ENCODE measurements at places on chromosomes 13 and 19.

DNA sequence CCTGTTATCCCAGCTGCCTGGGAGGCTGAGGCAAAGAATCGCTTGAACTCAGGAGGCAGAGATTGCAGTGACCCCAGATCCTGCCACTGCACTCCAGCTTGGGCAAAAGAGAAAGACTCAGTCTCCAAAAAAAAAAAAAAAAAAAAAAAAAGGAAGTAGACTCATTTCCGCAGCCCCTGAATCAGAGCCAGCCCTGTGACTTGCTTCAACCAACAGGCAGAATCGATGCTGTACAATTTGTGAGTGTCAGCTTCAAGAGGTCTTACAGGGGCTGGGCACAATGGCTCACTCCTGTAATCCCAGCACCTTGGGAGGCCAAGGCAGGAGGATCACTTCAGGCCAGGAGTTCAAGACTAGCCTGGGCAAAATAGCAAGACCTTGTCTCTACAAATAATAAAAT is 12.8 kb downstream of the ANKRD27 start:
- no peak for DNase-seq

- no peak for DNase-seq
Observed at GRCh38 chr13:111640006-111640405, 319.6 kb downstream of the TEX29 start.

GRCh38 chr19:49129238-49129583 is 9.9 kb downstream of the PPFIA3 start:
- no peak for DNase-seq

DNA sequence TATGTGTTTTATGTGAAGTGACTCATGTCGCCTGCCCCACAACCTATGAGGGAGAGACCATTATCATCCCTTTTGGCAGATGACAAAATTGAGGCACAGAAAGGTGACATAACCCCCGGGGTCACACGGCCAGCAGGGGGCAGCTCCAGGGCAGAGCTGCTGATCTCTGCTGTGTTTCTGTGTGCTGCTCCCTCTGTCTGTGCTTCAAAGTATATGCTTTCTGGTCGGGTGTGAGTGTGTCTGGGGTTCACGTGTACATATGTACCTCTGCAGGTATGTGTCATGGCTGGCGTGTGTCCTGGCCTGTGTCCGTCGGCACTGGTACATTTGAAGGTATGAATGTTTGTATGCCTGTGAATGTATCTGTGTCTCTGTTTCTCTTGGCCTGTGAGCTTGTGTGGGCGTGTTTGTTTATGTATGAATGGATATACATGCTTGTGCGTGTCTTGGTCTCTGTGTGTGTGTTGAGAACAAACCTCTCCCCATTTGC is 7.1 kb downstream of the LIPE start:
- DNase-seq, result no peak

DNA sequence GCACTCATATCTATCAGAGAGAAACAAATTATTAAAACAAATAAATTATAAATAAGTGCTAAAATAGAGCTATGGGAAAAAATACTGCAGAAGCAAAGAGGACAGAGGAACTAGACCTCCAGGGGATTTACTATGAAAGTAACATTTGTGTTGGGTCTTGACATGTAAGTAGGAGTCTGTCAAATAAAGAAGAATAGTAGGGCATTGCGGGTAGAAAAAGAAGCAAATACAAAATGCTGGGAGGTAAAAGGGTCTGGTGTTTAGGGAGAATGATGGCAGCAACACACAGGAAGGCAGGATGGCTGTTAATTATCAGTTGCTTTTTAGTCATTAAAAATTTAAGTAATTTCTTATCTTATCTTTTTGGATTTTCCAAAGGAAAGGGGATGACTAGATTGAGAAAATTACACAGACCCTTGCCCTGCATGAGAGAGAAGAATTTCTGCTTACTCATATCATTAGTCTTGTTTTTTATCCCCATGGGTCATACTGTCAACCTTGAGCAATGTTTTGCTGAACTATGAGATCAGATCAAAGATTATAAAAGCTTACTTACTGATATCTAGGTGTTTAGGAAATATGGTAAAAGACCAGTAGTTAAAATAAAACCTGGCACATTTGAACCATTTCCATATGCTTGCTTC is 472.7 kb downstream of the DIAPH3 start:
- no peak for DNase-seq

GRCh38 chr13:113864273-113864890 is 506 bp upstream of the GAS6 start:
- DNase-seq, result no peak

GRCh38 chr13:44396701-44397580 is 23.3 kb downstream of the SERP2 start:
- no peak for DNase-seq

DNA sequence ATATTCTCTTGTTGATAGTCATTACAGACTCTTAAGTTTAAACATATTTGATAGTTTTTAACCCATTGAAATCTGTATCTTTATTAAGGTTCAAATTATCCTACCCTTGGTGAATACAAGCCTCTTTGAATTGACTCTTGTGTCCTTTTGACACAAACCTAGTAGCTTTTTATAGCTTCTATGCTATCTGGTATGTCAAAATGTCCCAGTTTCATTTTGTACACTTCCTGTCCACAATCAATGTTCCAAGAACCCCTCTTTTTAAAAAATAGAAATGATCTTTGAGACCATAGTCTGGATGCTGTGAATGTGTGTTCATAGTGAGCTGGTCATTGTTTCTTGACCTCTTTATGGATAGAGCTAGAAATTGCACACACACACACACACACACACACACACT is 39.2 kb upstream of the FGF14 start:
- no peak for DNase-seq

- DNase-seq, result peak; percentile 21
Observed at GRCh38 chr13:65768545-65768944, 1461.6 kb downstream of the PCDH9 start.

- no peak for DNase-seq
Observed at GRCh38 chr19:46787040-46787330, 1.4 kb downstream of the SLC1A5 start.

DNA sequence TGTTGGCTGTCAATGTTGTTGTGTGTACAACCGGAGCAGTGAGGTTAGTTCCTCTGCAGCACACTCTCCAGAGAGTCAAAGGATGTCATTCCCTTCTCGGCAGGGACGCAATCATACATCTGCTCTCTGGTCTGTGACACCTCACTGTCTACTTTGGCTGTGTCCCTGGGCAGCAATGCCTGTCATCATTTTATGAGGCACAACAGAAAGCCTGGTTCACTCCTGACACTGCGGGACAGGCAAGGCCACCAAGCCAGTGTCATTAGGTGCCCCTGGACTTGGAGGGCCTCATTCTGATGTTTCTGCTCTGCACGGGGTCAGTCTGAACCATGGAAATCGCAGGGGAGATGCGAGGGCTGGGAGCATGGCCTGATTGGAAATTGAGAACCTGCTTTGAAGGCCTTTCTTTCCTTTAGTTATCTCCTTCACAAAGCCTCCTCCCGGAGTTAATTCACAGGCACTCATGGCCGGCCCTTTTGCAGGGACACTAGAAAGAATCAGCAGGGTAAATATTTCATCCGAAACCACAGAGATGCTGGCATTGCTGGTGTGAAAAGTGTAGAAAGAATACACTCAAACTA is 284.4 kb downstream of the ZNF536 start:
- no peak for DNase-seq

GRCh38 chr19:16949496-16950023 is 60.8 kb downstream of the F2RL3 start:
- DNase-seq, result no peak

DNA sequence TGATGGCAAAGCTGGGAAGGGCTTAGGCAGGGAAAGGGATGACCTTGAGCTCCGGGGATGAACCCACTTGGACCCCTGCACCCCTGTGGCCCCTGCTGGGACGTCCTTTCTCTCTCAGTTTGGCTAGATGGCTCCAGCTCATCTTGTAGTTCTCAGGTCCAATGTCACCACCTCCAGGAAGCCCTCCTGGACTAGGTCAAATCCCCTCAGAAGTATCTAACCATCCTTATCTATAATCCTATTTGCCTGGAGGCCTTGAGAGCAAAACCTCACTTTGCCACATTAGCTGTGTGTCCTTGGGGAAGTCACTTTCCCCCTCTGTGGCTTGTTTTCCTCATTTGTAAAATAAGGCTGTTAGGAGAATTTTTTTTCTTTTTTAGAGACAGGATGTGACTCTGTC is 42.7 kb upstream of the NFIC start:
- no peak for DNase-seq

- DNase-seq, result peak; percentile 48
Observed at GRCh38 chr19:48878196-48879024, 6.2 kb downstream of the PPP1R15A start.

DNA sequence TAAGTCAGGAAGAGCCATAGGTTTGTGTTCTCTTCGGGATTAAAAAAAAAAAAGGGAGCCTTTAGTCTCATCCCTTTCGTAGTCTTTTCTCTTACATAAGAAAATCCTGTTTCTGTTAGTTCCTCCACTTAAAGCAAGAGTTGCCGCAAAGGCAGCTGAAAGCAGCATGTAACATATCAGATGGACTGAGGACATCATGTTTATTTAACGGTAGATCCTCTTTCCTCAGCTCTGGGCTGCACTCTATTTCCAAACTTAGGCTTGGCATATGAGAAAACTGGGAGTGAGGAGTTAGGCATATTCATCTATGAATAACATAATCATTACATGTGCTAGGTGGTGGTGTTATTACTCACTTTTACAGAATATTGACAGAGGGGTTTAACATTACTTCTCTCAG is 391.2 kb downstream of the KLF12 start:
- DNase-seq, result no peak

GRCh38 chr13:25819856-25820530 is 231.8 kb downstream of the SHISA2 start:
- no peak for DNase-seq

- DNase-seq, result no peak
Observed at GRCh38 chr13:73365252-73365651, 306.4 kb downstream of the KLF5 start.

- DNase-seq, result no peak
Observed at GRCh38 chr19:14512406-14512961, 5.7 kb downstream of the DNAJB1 start.

- no peak for DNase-seq
Observed at GRCh38 chr19:37706052-37706605, 13.4 kb downstream of the ZNF607 start.

DNA sequence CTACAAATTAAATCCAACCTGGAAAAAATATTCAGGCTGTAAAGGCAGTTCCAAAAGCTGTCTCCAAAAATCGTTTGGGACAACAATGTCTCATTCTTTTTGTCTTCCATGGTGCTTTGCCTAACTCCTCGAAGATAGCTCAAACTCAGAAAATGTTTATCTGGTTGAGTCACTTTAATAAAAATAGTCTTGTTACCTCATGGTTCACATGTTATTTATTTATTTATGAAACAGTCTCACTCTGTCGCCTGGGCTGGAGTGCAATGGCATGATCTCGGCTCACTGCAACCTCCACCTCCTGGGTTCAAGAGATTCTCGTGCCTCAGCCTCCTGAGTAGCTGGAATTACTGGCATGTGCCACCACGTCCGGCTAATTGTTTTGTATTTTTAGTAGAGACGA is 4.9 kb upstream of the BRD4 start:
- DNase-seq, result no peak

- no peak for DNase-seq
Observed at GRCh38 chr13:105170438-105170837, 1365.0 kb downstream of the EFNB2 start.

- no peak for DNase-seq
Observed at GRCh38 chr13:28503182-28503967, 8.4 kb upstream of the FLT1 start.

- DNase-seq, result no peak
Observed at GRCh38 chr19:11182994-11183393, 14.4 kb downstream of the KANK2 start.

GRCh38 chr13:87851410-87851809 is 180.2 kb downstream of the SLITRK5 start:
- no peak for DNase-seq

- no peak for DNase-seq
Observed at GRCh38 chr13:79937311-79937710, 403.6 kb downstream of the SPRY2 start.

GRCh38 chr13:47794963-47795362 is 206.1 kb downstream of the SUCLA2 start:
- no peak for DNase-seq

DNA sequence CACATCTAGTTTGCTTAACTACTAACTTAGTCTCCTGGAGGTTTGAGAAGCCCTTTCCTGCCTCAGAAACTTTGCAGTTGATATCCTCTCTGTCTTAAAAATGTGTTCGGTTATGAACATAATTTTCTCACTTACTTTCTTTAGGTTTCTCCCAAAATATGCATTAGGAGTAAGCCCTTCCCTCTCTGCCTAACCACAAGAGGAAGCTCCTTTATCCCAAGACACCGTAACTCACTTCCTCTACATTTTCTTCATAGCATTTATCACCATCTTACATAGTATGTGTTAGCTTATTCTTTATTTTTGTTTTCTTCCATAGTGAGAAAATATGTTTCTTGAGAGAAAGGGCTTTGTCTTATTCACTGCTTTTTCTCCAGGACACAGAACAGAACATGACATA is 952.5 kb upstream of the ATXN8OS start:
- no peak for DNase-seq

GRCh38 chr13:25783601-25784024 is 268.2 kb downstream of the SHISA2 start:
- no peak for DNase-seq

DNA sequence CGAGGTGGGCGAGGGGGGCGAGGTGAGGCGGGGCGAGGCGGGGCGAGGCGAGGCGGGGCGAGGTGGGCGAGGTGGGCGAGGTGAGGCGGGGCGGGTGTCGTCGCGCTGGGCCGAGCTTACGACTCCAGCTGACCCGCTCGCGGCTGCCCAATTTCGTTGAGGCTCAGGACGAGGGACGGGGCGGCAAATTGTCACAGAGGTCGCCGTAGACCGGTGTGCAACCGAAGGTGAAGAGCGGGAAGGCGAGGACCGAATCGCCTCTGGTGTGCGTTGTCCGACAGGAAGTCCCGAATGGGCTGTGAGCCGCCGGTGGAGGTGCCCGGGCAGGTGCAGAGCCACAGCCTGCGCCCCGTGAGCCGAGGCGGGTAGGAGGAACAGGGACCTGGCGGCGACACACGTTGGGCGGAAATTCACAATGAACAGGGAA is at the start of gene LACC1:
Gene LACC1, plus strand, starts transcription at position 150 of the 427 bp plus-strand sequence. CDS start 1,082 bp downstream, outside the sequence.
- DNase-seq, result no peak

DNA sequence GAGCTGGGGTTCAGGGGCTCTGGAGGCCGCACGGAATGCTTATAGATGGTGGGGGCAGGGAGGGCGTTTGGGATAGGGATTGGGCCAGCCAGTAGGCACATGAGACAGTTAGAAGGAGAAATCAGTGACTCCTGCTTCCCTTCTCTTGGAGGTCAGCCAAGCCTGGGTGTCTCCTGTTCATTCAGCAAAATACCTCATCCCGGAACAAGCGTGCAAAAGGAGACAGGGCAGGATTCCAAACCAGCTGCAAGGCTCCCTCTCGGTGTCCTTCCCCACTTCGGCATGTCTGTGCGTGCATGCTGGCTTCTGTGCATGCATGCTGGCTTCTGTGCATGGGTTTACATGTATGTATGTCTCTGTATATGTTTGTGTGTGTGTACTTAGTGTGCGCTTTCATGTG is 37.3 kb upstream of the PEPD start:
- DNase-seq, result no peak

DNA sequence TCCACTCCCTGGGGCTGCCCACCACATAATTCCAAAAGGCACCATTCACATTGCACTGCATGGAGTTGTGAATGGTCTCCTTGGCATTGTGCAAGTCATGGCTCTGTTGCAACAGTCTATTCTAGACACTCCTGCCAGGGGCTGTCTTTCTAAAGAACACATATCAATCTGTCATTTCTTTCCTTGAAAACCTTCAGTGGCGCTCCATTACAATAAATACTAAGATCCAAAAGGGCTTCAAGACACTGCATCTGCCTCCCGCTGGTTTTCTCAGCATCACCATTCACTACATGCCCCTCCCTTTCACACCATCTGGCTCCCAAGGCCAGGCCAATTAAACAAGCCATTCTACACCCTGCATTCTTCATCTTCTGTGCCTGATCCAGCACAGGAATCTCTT is 32.2 kb upstream of the TM9SF2 start:
- no peak for DNase-seq
